Left colon (tissue), 2 donors: ENCODE measurements at places on chromosomes 6 and 20. TPM values are rescaled to one million over a fixed set of nuclear protein-coding genes. Genes with fewer than 3 reads are reported as not detected.

Gene KHDRBS2
- 0.46 TPM for total RNA-seq

Gene BPIFB2
- total RNA-seq, result not detected

Gene LY86
- total RNA-seq, result 0.49 TPM

Gene SNRPB
- total RNA-seq, result 104 TPM

Gene BAK1
- 85.6 TPM for total RNA-seq

Gene RBPJL
- not detected for total RNA-seq

Gene KIFC1
- total RNA-seq, result 14.7 TPM

Gene BCAS1
- 152 TPM for total RNA-seq

Gene HLA-DOB
- 1.7 TPM for total RNA-seq

Gene SMLR1
- total RNA-seq, result not detected

Gene FERMT1
- total RNA-seq, result 62.0 TPM

Gene C20orf144
- not detected for total RNA-seq

Gene ARID1B
- total RNA-seq, result 85.4 TPM

Gene CCR6
- 0.21 TPM for total RNA-seq

Gene PDSS2
- 22.5 TPM for total RNA-seq

Gene TXLNB
- total RNA-seq, result 0.09 TPM

Gene GDAP1L1
- total RNA-seq, result not detected

Gene TGM3
- total RNA-seq, result 0.43 TPM

Gene NOX3
- total RNA-seq, result not detected

Gene TINAG
- total RNA-seq, result 41.6 TPM

Gene FABP7
- not detected for total RNA-seq
